AG04450 (cell line): ENCODE measurements at places on chromosomes 1 and 21.
A peak's percentile ranks its signal among the peaks of the same experiment; 100 is the strongest.

DNA sequence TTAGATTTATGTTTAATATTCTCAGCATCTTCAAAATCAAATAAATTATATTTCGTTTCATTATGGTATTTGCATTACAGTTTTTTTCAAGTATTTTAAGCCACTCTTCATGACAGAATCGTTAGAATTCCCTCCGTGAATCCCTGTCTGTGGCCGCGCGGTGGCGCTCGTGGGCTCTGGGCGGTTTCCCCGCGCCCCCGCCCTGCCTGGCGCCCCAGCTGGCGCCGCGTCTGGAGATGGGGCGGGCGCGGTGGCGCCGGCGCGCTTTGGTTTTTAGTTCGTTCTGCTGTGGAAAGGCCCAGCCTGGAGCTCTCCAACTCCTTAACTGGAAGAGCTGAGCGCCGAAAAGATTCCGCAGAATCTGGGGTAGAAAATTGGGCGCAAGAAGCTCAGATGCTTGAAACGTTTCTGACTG, 25.7 kb downstream of the PRMT2 start:
- DNase-seq, result peak; percentile 54

DNA sequence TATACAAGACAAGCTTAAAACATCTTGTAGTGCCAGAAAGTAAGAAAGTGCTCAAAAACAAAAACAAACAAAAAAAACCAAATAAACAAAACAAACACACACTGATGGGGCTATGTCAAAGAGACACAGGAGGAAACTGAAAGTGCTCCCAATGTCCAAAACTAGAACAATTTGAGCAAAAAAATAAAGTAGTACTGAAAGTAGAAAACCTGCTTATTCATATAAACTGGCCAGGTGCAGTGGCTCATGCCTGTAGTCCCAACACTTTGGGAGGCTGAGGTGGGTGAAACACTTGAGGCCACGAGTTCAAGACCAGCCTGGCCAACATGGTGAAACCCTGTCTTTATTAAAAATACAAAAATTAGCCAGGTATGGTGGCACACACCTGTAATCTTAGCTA, 129.9 kb downstream of the GLUL start:
- no peak for DNase-seq

GRCh38 chr1:219427403-219427802, 185.5 kb downstream of the ZC3H11B start:
- DNase-seq, result no peak

DNA sequence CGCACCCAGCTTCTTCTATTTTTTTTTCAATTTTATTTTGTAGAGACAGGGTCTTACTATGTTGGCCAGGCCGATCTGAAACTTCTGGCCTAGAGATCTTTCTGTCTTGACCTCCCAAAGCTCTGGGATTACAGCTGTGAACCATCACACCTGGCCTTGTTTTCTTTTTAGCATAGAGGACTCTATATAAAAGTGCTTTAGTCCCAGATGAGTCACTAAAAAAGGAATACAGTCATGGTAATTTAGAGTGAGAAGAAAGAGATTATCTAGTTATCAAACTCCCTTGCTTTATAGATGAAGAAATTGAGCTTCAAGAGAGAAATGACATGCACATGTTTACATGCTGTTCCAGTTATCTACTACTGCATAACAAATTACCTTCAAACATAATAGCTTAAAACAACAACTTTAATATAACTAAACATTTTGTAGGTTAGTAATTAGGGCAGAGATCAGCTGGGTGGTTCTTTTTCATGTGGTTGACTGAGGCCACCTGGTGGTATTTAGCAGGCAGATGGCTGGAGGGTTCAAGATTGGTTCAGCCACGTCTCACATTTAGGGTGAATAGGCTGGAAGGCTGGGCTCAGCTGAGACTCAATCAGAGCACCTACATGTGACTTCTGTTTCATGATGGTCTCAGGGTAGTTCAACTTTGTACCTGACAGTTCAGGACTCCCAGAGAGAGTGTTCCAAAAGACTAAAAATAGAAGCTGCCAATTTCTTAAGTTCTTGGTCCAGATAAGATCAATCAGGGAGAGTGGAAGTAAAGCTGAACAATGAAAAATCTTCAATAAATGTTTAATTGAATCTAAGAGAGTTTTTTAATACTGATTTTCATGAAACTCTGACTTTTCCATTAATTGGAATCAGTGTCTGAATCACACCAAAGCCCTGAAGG, 16.9 kb upstream of the MTF2 start:
- no peak for DNase-seq
